ENCODE measurements at places on chromosomes 12 and 14.

GRCh38 chr14:94631536-94632304 lies 19.5 kb downstream of the SERPINA3 start:
- no peak for DNase-seq

GRCh38 chr14:100237735-100238418 lies 1.1 kb upstream of the YY1 start:
- peak; percentile 66 for DNase-seq

DNA sequence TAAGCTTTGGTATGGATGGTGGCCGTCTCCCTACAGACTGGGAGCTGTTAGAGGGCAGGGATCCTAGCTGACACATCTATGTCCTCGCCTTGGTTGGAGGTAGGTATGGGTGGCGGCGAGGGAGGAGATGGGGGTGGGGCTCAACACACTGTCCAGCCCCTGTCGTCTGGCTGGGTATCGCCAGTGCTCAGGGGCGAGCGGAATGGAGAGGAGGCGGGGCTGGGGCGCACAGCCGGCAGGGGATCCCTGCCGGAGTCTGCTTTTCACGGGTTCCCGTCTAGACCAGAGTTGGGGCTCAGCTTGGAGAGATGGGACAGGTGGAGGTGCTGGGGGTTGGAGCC lies 16.1 kb downstream of the TAMALIN start:
- DNase-seq: no peak

DNA sequence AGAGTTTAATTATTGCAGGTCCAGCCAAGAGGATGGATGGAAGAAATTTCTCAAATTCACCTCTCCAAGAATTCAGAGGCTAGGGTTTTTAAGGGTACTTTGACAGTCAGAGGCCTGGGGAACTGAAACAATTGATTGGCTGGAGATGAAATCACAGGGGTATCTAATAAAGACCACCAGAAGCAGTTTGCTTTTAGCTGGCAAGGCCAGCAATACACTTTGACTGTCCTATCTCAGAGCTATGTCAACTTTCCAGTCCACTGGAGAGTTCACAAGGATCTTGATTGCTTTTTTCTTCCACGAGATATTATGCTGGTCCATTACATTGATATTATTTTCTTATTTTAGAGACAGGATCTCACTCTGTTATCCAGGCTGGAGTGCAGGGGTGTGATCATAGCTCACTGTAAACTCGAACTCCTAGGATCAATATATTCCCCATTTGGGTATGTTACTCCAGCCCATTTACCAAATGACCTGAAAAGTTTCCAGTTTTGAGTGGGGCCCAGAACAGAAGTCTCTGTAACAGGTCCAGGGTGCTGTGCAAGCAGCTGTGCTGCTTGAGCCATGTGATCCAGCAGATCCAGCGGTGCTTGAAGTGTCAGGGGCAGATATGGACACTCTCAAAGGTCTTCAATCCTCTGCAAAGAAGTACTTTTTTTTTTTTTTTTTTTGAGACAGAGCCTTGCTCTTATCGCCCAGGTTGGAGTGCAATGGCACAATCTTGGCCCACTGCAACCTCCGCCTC lies 17.2 kb upstream of the ATF7 start:
- no peak for DNase-seq

DNA sequence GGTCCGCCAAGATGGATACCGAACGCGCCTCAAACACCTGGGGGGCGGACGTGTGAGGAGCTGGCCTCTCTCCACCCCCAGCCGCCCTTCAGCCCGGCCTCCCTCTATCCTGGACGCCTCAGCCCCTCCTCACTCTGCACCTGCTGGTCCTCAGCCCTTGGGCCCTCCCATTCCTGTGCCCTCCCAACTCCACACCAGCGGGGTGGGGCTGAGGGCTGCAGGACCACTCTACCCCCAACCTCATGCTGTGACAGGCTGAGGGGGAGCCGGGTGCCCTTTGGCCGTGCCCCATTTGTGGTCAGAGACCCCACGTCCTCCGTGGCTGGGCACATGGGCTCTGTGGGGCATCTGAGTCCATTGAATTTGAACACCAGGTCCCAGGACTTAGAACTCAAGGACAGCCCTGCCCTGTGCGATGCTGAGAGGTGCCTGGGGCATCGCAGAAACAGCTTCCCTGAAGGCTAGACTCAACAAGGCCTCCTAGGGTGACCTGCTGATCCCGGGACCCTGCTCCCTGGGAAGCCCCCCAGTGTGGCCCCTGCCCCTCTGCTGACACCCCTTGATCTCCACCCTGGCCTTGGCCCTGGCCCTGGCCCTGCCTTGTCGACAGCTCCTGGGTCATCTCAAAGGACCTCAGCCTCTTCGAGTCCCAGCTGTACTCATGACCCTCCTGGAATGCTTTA lies 82.0 kb upstream of the SFSWAP start:
- no peak for DNase-seq

- no peak for DNase-seq
Observed at GRCh38 chr14:54574528-54574927, 7.6 kb downstream of the SAMD4A start.

DNA sequence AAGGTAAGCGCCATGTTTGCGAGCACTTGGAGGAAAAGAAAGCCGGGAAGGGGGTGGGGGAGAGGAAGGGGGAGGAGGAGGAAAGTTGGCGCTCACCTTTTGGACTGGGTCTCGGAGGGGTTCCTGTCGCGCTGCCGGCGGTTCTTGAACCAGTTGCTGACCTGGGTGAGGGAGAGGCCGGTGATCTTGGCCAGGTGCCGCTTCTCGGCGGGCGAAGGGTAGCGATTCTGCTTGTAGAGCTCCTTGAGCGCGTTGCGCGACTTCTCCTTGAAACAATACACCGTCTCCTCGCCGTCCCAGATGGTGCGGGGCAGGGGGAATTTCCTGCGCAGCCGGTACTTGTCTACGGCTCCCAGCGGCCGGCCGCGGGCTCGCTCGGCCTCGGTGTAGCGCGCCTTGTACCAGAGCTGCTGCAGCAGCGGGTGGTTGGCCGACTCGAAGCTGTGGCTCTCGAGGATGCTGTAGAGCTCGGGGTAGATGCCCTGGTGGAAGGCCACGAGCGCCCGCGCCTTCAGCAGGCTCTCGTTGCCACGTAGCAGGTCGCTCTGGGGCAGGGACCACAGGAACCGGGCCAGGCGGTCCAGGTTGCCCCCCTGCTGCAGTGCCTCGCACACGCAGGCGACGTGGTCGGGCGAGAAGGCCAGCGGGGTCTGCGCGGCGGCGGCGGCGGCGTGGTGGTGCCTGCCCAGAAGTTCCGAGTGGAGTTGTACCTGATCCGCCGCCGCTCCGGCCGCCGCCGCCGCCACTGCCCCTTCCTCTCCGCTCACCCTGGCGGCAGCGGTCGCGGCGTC lies 840 bp downstream of the SIX4 start:
- peak; percentile 28 for DNase-seq

- no peak for DNase-seq
Observed at GRCh38 chr14:35051796-35052195, 5.7 kb downstream of the FAM177A1 start.

DNA sequence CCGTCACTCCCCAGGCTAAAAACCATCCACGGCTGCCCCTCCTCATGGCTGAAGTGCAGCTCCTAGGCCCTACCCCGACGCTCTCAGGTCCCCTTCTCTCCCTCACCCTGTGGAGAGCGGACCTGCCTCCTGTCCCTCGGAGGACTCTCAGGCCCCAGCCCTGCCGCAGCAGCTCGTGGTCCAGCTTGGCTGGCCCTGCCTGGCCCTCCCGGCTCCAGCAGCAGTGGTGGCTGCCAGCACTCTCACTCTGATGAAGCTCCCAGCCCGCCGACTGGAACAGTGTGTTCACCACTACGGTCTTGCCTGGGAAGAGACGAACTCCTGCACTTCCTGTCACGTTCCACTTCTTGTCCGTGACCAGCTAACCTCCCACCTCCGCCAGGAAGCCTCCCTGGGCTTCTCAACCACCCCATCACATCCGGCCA lies 11.1 kb downstream of the BAG5 start:
- no peak for DNase-seq

DNA sequence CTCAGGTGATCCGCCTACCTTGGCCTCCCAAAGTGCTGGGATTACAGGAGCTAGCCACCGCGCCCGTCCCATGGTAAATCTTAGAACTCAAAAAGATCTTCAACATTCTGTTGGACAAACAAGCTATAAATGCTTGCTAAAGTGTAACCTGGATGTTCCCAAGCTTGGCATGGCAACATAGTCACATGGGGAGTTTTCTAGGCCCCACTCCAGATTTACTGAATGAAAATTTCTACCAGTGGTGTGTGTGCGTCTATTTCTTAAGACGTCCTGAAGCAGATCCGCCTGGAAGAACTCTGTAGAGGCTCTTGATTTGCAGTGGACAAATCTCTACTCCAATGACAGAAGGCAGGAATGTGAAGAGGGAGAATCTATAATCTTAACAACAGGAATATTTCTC lies 59.9 kb downstream of the ZFYVE21 start:
- DNase-seq: no peak

- DNase-seq: no peak
Observed at GRCh38 chr12:7884689-7885088, 12.0 kb upstream of the SLC2A14 start.

DNA sequence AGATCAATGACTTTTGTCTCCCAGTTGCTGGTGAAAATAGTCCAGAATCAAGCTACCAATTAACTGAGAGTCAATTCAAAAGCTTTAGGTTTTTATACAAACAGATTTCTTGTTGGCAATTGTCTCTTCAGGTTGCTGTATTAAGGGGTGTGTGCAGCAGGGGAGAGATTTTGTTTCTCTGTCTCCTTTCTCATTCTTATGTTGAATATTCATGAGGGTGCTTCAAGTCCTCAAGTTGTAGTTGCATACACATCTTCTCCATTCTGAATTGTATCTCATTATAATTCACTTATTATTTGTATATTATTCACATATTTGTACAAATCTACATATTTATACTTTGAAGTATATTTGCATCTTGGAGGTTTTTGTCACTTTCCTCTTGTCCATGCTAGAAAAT lies 126.7 kb upstream of the PTPRQ start:
- no peak for DNase-seq

- DNase-seq: no peak
Observed at GRCh38 chr12:40039598-40039997, 66.3 kb downstream of the SLC2A13 start.

DNA sequence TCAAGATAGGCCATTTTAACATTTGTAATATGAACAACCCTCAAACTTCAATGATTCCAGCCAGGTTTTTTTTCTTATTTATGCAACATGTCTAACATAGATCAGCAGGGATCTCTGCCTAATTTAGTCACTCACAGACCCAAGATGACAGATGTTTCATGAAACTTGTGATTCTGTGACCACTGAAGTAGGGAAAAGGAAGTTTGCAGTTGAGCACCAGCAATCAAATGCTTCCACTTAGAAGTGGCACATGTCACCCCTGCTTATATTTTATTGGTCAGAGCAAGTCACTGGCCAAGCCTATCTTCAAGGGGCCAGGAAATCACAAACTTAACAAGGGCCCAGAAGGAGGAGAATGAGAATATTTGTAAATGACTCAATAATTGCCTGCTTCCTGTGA lies 150.6 kb downstream of the BCAT1 start:
- no peak for DNase-seq

- DNase-seq: no peak
Observed at GRCh38 chr12:11673666-11674461, 24.4 kb downstream of the ETV6 start.

DNA sequence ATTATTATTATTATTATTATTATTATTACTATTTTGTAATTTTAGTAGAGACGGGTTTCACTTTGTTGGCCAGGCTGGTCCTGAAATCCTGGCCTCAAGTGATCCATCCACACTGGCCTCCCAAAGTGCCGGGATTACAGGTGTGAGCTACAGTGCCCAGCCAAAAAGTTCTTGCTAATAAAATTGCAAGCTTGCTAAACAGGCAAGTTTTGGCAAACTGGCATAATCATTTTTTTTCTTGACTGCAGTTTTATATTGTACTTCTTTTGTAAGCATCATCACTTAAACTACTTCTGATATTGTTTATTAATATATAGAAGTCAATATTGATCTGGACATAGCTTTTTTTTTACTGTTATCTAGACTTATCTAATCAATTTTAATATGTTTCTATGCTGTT lies 536.4 kb downstream of the LRFN5 start:
- no peak for DNase-seq

- peak; percentile 75 for DNase-seq
Observed at GRCh38 chr14:32077081-32078022, at the start of gene ARHGAP5. Gene ARHGAP5 (plus strand): TSS chr14:32077304. CDS start chr14:32090670, 13,366 bp downstream.

- DNase-seq: no peak
Observed at GRCh38 chr14:58082011-58082410, 70.0 kb downstream of the ARMH4 start.

DNA sequence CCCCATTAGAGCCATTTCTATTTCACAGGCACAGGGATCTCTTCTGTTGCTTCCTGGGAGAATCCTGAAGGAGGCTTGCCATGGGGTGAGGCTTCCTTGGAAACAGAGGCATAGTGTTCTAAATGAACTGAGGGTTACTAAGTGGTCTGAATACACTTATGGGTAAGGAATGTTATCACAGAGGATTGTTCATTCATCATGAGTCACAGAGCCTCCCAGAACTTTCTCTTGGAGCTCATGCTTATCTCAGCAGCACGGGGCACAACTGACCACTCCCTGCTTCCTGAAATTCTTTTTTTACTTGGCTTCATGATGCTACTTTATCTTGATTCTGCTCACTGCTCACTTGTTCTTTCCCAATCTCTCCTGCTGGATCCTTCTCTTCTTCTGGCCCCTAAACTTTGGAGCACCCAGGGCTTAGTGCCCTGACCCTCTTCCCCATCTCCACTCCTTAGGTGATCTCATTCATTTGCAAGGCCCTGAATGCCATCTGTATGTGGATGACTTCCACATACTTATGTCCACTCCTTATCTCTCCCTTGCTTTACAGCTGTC lies 57.9 kb downstream of the ANO6 start:
- no peak for DNase-seq

GRCh38 chr12:2634471-2634870 lies 160.3 kb upstream of the FKBP4 start:
- no peak for DNase-seq

DNA sequence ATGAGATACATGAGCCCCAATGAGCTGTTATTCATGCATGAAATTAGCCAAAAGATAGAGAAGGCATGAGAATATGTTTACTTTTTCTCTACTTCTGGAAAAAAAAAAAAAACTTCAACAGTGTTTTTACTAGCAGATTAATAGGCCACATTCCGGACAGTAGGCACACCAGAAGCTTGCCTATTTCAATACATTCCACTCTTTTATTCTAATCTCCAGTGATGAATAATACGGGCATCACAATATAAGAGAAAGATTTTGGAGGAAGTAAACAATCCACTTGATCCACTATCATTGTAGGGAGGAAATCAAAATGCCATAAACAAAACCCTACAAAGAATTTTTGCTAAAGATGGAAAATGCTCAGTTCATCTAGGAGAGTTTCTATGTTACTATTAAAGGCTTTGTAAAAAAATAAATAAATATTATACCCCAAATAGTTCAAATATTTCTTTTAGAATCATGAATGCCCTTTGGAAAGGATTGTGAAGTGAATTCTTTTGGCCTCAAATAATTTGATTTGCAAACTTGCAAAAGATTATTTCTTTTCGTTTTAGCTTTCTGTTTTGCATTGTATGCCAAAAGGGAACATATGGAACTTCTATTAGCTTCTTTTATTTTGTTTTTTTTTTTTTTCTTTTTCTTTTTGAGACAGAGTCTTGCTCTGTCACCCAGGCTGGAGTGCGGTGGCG lies 232.6 kb downstream of the EPS8 start:
- no peak for DNase-seq

- DNase-seq: no peak
Observed at GRCh38 chr14:31257244-31257553, 49.6 kb upstream of the HECTD1 start.

- no peak for DNase-seq
Observed at GRCh38 chr12:120739821-120740613, 14.4 kb downstream of the ACADS start.
